NCI-H2081 treated with DMSO at 0.1 percent for 48 hours (cell line): ENCODE measurements at places on chromosomes 11 and 22.

- no peak for DNase-seq
These were observed 36.9 kb upstream of the TPBGL start for GRCh38 chr11:75203641-75204011.

DNA sequence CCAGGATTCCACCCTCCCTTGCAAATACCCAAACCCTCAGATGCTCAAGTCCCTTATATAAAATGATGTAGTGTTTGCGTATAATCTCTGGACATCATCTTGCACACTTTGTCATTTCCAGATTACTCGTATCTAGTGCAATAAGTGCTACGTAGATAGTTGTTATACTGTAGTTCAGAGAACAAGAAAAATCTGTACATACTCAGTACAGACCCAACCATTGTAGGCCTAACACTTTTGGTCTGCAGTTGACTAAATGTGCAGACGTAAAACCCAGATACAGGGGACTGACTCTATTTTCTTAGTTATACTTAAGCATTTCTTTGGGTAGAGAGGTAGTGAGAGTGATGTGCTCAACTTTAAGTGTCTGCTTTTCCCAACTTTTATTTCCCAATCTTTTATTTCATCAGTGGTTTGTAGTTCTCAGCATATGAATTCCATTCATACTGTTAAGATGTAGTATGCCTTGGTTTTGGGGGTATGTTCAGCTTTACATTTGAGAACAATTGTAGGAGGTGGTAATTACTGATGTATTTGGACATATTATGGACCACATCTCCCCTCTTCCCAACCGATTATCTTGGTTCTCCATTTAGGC is 43.9 kb downstream of the DDX6 start:
- DNase-seq, result no peak

DNA sequence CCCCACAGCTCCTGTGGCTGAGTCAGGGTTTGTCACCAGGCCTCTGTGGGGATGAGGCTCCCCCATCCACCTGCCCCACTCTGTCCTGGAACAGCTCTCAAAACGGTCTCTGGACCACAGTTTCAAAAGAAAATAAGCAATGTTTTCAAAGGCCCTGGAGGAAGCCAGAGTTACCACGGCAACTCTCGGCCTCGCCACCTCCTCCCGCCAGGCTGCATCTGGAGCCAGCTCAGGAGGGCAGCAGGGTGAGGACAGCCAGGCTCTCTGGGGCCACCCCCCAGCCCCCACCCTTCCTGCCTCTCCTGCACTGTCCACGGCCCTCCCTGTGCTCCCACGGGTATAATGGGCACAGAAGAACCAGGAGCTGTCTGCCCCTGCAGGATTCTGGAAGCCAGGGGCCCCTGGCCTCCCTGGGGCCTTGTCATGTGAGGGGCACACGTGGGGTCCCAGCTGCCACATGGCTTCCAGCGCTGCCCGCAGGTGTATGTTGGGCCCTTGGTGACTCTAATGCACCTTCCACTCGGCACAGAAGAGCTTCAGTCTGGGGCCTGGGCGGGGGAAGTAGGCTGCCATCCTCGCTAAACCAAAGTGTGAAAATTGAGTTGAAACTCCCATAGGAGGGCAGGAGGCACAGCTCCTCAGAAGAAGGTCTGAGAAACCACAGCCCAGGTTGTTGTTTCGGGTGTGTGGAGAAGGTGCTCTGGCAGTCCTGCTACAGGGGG is 10.3 kb downstream of the CD81 start:
- DNase-seq, result no peak

GRCh38 chr11:60129853-60130252 is 41.4 kb downstream of the MS4A2 start:
- DNase-seq, result no peak

- DNase-seq, result peak; percentile 38
These were observed 52.4 kb upstream of the ARFGAP3 start for GRCh38 chr22:42909363-42910058.
